Endothelial cell of umbilical vein (primary cell): ENCODE measurements at places on chromosomes 13 and 19. TPM values are rescaled to one million over a fixed set of nuclear protein-coding genes. Genes with fewer than 3 reads are reported as not detected.

The MZT1 gene
- total RNA-seq, result 19.4 and 22.6 TPM in 2 replicates

The STXBP2 gene
- 70.0 and 87.6 TPM in 2 replicates for total RNA-seq

The CYP4F12 gene
- total RNA-seq, result not detected in 2 replicates

The CDX2 gene
- not detected in 2 replicates for total RNA-seq

The COL4A1 gene
- total RNA-seq, result 1,119 and 1,341 TPM in 2 replicates

The FCAR gene
- total RNA-seq, result not detected in 2 replicates

The NLRP5 gene
- total RNA-seq, result not detected in 2 replicates

The KEAP1 gene
- 78.2 and 81.4 TPM in 2 replicates for total RNA-seq

The DAND5 gene
- total RNA-seq, result 0.20 and 0.28 TPM in 2 replicates

The MIA gene
- total RNA-seq, result not detected in 2 replicates

The ZNF738 gene
- 10.1 and 10.8 TPM in 2 replicates for total RNA-seq

The KLK12 gene
- not detected in 2 replicates for total RNA-seq

The CCL25 gene
- not detected in 2 replicates for total RNA-seq

The SLITRK6 gene
- not detected in 2 replicates for total RNA-seq

The BEST2 gene
- not detected in 2 replicates for total RNA-seq

The SPIB gene
- total RNA-seq, result not detected in 2 replicates
